ENCODE measurements at places on chromosomes 16 and 17. TPM values are rescaled to one million over a fixed set of nuclear protein-coding genes. Genes with fewer than 3 reads are reported as not detected.
A peak's percentile ranks its signal among the peaks of the same experiment; 100 is the strongest.

DNA sequence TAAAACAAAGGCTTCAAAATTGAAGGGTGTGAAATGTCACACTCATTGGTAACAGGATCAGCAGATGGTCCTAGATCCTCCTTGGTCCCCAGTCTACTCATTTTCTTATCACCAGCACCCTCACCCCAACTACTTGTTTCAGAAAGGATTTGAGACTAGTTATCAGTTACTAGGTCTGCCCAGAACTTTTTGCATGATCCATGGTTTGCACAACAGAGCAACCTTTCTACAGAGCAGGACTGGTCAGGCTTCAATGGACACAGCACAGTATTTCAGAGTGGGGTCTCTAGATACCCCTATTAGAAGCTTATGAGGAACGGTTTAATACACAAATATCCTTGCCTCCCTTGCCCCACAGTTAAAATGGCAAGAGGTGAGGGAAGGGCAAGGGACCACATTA, 25.6 kb downstream of the TTC19 start:
- no peak for DNase-seq

DNA sequence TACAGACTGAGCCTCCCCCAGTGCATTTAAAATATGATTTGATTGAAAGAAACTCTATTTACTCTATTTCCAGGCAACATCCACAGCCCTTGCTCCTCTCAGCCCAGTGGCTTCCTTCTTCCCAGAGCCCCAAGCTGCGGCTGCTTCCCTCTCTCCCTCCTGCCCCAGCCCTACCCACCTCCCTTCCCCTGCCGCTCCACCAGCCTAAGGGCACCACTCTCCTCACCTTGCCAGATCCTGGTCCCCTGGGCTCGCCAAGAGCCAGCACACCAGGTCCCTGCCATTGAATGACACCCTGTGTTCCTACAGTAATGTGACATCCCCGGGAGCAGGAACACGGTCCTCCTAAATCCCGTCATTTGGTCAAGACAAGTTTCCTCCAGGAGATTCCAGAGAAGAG, 236.0 kb downstream of the RBFOX3 start:
- DNase-seq: no peak

GRCh38 chr17:43846221-43846712, 709 bp upstream of the CD300LG start:
- peak; percentile 74 for DNase-seq

GRCh38 chr16:82855471-82855870, 228.7 kb downstream of the CDH13 start:
- DNase-seq: no peak

DNA sequence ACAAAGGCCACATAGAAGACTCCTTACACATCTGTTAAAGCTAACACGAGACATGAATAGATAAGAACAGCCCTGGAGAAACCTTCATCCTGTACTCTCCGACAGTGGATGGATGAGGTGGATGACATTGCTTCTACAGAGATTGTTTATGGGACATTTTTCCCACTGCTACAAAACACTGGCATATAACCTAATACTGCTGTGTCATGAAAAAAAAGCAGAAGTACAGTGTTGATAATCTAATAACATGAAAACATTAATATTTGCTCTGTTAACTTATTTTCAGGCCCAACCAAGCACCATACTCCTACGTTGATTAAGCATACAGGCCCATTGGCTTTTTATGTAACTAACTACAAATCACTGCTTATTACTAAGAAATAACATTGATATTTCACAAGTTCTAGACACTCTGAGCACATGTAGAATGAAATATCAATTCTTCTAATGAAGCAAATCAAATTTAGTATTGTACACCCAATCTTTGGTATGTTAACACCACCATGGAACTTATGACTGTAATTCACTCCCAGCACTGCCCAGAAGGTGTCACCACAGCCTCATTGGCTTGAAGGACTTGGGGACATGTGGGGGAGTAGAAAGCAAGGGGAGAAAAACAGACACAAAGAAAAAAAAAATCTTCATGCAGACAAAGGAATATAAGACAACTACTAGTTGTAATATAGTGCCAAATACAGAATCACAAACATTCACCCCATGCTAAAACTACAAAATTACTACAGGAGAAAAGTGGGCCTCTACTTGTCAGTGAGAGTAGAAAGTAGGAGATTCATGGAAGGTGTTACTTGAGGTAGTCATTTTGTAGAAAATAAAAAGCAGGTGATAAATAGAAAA, 330.0 kb upstream of the PMFBP1 start:
- DNase-seq: peak; percentile 87

DNA sequence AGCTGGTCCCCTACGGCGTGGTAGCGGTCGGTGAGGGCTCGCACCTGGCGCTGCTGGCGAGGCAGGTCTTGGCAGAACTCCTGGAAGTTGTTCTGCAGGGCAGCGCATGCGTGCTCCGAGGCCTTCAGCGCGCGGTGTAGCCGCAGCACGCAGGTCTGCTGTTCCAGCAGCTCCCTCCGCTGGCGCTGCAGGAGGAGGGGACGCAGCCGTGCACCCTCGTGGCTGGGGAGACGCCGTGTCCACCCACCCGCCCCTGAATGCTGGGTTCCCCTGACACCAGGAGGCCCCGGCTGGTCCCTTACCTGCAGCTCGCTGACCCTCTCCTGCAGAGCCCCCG, 12.2 kb downstream of the EVPL start:
- no peak for DNase-seq

- no peak for DNase-seq
Observed at GRCh38 chr17:61058066-61058465, 341.6 kb upstream of the TBX2 start.

DNA sequence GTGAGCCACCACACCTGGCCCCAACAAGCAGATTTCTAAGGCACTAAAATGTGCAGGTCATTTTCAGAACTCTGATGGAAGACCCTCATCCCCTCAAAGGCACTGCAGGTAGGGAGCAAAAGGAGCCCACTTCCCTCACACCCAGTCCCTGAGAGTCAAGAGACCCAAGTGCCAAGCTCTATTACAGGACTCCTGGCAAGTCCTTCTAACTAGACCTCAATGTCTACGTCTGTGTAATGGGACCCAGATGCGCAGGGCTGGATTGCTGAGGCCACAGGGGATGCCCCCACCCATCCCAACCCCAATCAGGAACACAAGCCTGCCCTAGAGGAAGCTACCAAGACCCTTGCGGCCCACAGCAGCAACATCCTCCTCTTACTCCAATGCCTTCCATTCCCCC, 2.7 kb downstream of the PLLP start:
- DNase-seq: no peak

- no peak for DNase-seq
Observed at GRCh38 chr16:86919578-86920305, 341.4 kb downstream of the FOXL1 start.

GRCh38 chr16:56852968-56853367, 12.0 kb upstream of the SLC12A3 start:
- DNase-seq: no peak

DNA sequence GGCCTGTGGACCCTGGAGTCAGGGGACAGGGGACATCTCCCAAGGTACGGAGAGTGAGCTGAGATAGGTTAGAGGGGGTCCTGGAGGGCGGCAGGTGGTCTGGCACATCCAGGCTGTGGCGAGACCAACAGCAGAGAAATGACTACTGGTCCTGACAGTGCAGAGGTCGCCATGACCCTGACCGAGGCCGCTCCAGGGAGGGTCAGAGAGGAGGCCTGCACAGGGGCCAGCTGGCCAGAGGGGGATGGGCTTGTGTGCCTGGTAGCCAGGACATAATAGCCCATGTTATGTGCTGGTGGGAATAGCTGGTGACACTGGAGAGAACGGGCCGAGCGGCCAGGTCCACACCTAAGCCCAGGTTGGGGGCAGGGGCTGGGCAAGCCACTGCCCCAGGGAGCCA, 40.6 kb upstream of the ZC3H18 start:
- no peak for DNase-seq

Gene C16orf92
- total RNA-seq: not detected

Gene BCO1
- 0.10 TPM for total RNA-seq

Gene DNAAF8
- 0.41 TPM for total RNA-seq

Gene TPSG1
- total RNA-seq: not detected

All from tongue (tissue), 3 donors.